ENCODE measurements at places on chromosomes 2 and 18.
A peak's percentile ranks its signal among the peaks of the same experiment; 100 is the strongest.

- DNase-seq, result no peak
Measured at GRCh38 chr18:79974025-79974654, 9.7 kb downstream of the HSBP1L1 start.

- DNase-seq, result no peak
Measured at GRCh38 chr18:68314403-68314802, 400.5 kb downstream of the TMX3 start.

DNA sequence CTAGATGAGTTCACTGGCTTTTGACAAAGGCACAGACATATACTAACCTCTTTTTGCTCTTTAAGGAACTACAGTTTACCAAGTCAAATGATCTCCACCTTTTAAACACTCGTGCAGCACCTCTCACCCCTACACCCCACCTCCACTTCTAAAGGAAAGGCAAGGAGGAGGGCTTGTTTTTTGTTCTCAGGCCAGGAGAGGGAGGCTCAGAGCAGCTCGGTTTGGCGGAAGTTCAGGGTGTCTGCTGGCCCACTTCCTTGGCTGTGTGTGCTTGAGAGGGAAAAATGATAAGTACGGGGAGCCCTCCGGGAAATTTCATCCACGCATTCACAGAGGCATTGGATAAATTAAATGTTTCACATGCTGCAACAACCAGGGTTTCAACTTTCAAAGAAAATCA, 667.9 kb downstream of the BCL11A start:
- DNase-seq, result no peak

DNA sequence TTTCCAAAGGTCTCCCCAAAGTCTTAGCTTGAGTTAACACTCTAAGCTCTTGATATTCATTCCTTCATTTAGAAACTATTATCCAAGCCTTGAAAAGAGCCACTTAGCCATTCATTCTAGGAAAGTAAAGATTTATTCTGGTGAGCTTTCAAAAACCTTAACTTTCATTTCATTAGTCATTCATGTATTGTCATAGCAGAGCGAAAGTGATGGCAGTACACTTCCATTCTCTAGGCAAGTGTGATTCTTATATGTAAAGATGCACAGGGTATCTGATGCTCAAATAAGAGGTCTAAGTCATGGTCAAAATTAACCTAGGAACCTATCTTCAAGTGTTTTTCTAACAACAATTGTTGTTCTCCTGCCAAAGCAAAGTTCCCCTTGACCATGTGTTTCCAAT, 553.0 kb upstream of the FANCL start:
- no peak for DNase-seq

DNA sequence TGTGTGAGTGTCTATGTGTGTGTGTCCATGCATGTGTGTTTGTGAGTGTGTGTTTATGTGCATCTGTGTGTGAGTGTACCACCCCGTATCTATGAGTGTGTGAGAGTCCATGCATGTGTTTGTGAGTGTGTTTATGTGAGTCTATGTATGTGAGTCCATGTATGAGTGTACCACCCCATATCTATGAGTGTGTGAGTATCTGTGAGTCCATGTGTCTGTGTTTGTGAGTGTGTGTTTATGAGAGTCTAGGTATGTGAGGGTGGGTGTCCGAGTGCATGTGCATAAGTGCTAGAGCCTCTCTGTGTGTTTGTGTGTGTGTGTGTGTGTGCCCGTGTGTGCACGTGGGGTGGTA, 86.0 kb upstream of the ATG16L1 start:
- no peak for DNase-seq

DNA sequence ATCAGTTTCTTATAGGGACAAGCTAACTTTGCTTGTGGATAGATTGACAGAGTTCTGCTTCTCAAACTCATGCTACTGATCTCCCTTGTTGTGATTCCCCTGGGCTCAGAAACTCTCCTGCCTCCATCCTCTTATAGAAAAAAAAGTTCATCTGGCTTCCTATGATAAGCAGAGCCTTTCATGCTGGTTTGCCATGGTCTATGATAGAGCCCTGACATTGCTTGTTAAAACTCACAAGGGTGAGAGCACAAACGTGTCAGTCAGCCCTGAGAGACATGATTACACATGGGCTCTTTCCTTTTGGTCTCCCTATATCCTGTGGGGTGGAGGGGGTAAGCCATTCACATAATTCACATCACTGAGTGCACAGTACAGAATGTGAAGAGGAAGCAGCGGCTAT, 121.8 kb downstream of the TDRD15 start:
- DNase-seq, result no peak

DNA sequence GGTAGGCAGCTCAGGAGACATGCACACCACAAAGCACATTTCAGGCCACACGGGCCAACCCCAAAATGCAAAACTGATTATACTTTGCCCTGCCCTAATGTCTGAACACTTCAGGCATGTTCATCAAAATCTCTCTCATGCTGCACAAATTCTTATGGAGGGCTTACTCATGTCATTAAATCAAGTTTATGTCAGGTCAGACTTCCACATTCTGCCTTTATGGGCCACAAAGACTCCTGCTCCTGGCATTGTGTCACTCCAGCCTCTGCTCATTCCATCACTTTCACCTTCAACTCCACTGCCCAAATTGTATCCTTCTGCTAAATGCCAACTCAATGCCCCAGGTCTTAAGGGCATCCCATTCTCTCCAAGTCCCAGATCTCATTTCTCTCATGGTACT, 9.2 kb downstream of the UXS1 start:
- DNase-seq, result no peak

- DNase-seq, result no peak
Measured at GRCh38 chr2:113963965-113964364, 74.1 kb downstream of the ACTR3 start.

DNA sequence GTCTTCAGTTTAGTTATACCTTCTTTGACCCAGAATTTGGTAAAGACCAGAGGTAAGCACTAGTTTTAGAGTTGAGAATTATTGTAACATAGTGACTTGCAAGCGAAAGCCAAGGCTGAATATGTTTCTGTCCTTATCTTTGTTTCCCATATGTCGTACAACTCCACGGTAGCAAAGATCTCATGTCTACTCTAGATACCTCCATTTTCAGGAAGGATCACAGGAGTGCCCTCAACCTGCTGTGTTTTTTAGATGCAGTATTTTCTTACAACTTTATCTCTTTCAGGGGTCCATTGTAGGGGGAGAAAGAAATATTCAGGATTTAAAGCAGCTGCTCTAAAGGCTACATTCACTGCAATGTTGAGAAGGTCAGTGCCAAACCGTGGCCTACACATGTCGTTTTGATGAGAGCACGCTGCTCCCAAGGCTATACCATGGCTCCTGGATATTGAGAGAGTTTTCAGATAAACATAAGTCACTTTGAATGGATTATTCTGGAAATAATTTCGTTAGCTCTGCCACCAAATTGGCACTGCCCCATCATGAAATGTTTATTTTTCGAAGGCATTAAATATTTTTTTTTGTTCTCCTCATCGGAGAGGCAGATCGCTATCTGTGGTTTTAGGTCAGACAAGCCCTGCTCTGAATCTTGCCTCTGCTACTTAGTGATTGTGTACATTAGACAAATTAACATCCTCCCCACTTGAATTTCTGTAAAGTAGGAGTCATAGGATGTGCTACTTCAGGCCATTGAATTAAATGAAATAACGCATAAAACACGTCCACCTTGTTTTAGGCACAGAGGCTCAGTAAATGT, 2.1 kb downstream of the RHBDD1 start:
- no peak for DNase-seq

DNA sequence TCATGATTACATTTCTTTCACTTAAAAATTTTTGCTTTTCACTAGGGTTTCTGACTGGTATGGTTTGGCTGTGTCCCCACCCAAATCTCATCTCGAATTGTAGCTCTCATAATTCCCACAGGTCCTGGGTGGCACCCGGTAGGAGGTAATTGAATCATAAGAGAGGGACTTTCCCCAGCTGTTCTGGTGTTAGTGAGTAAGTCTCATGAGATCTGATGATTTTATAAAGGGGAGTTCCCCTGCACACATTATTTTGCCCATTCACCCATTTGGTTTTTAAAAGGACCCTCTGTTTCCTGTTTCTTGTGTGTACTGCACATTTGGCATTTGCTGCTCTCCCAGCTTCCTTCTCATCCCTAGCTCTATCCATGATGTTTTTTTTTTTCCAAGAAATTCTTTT, 27.8 kb upstream of the NETO1 start:
- no peak for DNase-seq

GRCh38 chr18:79680100-79680879, 687 bp downstream of the CTDP1 start:
- no peak for DNase-seq

- peak; percentile 30 for DNase-seq
Measured at GRCh38 chr18:60549338-60549960, 176.9 kb upstream of the MC4R start.

- DNase-seq, result no peak
Measured at GRCh38 chr2:96359310-96359709, 23.7 kb downstream of the NCAPH start.

DNA sequence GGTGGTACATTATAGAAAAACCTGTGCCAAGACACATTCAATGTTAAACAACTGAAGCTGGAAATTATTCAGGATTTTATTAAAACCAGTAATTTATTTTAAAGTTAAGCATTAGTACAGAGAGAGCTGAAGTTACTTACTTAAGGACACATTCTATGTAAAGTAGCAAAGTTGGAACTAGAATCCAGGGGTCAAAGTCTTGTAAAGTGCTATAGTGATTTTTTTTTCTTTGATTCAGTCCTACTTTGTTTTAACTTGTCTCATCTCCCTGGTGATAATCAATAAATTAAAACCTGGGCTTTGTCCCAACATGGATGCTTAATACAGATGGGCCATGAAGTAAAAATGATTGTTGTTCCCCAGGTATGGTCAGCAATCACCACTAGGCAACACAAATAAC, 1271.8 kb upstream of the CHAC2 start:
- no peak for DNase-seq

GRCh38 chr2:120472891-120473309, 127.0 kb downstream of the INHBB start:
- DNase-seq, result no peak

GRCh38 chr2:218395456-218395825, 4.2 kb upstream of the CTDSP1 start:
- DNase-seq, result no peak
